ENCODE measurements at places on chromosomes 3 and 15.
A peak's percentile ranks its signal among the peaks of the same experiment; 100 is the strongest.

- DNase-seq, result no peak
Measured at GRCh38 chr15:54462511-54462913, 484.3 kb downstream of the UNC13C start.

DNA sequence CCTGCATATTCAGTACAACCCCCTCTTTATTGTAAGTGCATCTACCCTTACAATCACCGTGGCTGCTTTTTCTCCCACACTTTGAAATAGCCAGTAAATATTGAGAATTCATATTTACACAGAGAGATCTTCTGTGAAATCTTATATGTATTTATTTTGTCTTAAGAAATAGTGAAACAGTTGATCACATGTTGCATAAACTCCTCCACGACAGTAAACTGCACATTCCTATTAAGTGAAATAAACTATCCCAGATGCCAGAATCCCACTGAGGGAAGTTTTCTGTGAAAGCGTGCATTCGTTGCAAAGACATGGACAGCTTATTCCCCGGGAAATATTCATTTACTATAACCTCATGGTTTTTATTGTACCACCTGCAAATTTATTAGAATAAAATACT, 796.0 kb downstream of the ROBO2 start:
- no peak for DNase-seq

DNA sequence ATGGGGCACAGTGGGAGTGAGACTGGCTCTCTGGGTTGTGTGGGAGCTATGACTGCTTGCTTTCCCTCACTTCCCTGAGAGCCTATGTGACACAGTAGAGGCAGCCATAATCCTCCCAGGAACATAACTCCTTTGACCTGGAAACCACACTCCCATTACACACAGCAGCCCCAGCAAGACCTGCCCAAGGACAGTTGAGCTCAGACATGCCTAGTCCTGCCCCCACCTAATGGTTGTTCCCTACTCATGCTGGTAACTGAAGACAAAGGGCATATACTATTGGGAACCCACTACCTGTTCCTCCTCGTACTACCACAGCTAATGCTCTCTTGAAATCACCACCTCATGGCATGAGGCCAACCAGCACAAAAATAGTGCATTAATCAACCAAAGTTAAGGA, 550.4 kb upstream of the ARPP21 start:
- no peak for DNase-seq

GRCh38 chr3:140553591-140553990, 124.3 kb upstream of the TRIM42 start:
- DNase-seq, result no peak

DNA sequence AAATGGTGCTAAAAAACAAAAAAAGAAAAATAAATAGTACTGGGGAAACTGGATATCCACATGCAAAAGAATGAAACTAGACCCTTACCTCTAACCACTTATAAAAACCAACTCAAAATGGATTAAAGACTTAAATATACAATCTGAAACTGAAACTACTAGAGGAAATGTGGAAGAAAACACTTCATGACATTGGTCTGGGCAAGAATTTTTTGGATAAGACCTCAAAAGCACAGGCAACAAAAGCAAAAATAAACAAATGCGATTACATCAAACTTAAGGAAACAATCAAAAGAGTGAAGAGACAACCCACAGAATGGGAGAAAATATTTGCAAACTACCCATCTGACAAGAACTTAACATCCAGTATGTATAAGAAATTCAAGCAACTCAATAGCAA, 6.4 kb downstream of the IFT57 start:
- DNase-seq, result no peak

- no peak for DNase-seq
Measured at GRCh38 chr3:159650726-159651125, 337.9 kb upstream of the IL12A start.

DNA sequence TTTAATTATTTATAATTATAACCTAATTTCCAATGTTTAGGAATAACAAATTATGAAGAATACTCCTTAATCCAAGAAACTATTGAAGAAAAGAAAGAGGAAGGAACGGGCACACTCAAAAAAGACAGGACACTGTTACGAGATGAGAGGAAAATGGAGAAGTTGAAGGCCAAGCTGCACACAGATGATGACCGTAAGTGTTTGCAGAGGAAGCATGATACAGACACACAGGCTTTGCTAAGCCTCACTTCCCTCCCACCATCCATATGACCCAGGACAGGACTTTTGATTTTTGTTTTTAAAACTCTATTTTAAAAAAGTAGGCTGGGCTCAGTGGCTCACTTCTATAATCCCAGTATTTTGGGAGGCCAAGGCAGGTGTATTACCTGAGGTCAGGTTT, 389.4 kb upstream of the TPM1 start:
- DNase-seq, result peak; percentile 56

DNA sequence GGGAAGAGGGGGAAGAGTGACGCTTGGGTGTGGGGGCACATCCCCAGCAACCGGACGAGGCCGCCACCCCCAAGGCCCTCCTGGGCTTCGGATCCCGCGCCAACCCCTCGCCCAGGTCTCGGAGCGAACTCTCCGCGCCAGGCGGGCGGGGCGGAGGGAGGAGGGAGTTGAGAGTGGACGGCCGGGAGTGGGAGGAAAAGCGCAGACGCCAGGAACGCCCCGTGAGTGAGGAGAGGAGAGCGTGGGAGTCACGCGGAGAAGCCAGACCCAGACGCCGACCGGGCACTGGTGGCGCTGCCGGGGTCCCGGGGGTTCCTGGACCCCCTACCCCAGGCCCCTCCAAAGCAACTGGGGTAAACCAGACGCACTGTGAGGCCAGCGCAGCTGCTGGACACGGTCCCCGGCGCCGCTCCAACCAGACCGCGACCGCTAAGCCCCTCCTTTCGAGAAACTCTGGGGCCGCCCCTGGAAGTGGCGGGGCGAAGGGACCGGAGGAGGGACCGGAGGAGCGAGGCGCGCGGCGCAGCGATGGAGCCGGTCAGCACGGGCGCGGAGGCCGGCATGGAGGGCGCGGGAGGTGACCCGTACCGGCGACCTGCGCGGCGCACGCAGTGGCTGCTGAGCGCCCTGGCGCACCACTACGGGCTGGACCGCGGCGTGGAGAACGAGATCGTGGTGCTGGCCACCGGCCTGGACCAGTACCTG, at the start of gene EFCC1:
Gene EFCC1, plus strand, starts transcription at position 204 of the 705 bp plus-strand sequence. Its CDS starts 325 bp downstream, at position 529.
- no peak for DNase-seq

GRCh38 chr15:57118013-57118799, 199.8 kb downstream of the TCF12 start:
- peak; percentile 78 for DNase-seq

GRCh38 chr15:33500432-33501195, 189.8 kb downstream of the RYR3 start:
- DNase-seq, result no peak

DNA sequence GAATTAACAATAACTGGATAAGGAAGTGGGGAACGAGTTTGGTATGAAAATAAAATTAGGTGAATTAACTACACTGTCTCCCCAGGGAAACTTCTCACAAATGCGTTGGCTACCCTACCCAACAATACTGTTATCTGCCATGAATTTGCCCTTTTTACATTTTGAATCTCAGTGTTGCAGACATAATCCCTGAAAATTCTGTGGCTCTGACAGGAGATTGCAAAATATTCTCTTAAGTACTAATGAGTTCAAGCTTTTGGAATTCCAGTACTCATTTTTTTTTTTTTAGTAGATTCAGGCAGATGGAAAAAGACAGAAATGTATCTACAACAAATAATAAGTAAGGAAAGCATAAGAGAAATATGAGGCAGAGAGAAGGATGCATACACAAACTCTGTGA, 332.6 kb downstream of the LSAMP start:
- no peak for DNase-seq

DNA sequence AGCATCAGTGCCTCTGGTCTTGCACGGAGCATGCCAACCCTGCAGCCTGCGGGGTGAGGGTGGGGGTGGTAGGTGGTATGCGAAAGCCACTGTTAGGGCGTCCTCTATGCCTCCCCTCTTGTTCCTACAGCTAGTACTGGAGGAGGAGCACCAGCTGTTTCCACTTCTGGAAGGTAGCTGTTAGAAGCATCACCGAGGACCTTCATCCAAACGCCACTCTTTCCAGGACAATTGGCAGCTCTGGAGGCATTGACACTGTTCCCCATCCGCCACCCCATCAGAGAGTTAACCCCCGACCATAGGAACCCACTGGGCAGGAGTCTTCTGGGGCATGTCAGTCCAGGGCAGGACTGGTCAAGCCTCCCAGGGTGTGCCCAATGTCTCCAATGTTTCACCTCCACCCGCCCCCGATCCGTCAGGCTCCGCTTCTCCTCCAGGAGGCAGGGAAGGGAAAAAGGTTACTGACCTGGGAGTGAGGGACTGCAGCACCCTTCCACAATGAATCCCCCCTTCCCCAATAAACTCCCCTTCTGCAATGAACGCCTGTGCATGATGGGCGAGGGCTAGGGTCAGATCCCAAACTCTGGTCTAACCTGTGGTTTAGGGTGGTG, 487 bp downstream of the DUOX2 start:
- no peak for DNase-seq

GRCh38 chr15:94185547-94186236, 45.7 kb upstream of the MCTP2 start:
- DNase-seq, result no peak

All from Ammon's horn (tissue), 1 donor.